K562 (cell line): ENCODE measurements at places on chromosomes 16 and 17.
A peak's percentile ranks its signal among the peaks of the same experiment; 100 is the strongest.

DNA sequence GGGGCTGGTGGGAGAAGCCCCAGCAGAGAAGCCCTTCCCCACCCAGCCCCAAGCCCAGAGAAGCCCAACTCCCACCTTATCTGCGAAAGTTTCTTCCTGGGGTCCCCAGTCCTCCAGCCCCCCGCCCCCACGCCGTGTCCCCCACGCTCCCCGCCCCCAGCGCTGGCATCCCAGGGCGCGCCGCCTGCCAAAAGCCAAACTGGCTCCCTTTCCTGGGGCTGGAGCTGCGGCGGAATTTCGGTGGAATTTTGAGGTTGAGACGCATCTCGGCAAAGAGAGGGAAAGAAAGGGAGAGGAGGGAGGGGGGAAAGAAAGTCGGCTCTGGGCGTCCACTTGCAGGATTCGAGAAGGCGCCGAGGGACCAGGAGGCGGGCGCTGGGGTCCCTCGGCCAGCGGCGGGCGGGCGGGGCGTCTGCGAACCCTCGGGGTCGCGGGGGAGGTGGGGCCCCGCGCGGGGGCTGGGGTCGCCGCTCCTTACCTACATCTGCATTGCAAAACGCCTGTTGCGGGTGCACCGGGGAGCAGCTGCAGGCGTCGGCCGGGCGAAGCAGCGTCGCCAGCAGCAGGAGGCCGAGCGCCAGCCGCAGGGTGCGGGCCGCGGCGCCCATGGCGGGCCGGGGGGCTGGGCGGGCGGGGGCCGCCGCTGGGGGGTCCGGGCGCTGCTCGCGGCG is 571 bp downstream of the TIMP2 start:
- no peak for DNase-seq

GRCh38 chr17:62093188-62094155 is 28.4 kb upstream of the MED13 start:
- no peak for DNase-seq

DNA sequence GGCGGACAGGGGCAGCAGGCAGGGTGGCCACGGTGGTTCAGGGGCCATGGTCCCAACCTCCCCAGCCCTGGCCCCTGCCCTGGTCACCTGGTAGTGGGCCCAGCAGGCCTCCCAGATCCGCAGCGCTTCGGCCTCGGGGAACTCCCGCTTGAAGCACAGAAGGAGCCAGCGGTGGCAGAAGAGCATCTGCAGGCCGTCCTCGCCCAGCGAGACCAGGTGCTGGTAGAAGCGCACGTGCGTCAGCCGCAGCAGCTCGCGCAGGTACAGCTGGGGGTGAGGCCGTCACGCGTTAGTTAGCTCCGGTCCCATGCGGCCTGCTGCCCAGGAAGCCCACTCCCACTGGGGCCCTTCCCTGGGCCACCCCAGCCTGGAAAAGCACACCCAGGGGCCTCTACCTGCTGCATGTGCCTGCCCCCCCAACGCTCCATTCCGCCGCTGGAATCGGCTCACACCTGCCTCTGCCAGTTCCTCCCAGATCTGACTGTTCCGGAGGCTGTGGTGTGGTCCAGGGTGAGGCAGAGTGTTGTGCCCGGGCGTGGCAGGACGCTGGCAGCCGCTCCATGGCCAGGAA is 90.8 kb downstream of the TBC1D16 start:
- DNase-seq = no peak

DNA sequence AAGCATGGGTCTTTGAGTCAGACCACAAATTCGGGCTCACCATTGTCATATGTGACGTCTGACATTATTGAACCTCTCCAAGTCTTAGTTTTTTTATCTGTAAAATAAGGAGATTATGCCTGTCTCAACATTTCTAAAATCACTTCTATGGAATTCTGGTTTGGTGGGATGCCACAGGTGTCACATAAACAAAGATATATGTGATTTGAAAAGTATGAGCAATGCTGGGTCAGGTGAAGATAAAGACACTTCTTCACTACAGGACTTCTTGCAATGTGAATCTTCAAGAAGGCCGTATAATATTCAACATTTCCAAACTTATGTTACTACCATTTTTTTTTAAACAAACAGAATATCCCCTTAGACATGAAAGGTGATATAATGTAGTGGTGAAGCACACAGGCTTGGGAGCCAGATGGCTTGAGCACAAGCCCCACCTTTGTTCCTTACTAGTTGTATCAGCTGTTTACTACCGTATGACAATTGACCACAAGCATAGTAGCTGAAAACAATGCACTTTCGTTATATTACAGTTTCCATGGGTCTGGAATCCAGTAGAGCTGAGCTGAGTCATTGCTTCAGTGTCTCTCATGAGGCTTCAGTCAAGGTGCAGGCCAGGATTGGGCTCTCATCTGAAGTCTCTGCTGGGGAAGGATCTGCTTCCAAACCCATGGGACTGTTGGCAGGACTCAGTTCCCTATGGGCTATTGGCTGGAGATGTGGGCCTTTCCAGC is 87.7 kb downstream of the UTP18 start:
- DNase-seq = no peak

- peak; percentile 45 for DNase-seq
Observed at GRCh38 chr16:57422026-57422944, 17.7 kb downstream of the CCL17 start.

- DNase-seq = no peak
Observed at GRCh38 chr17:45824475-45824874, 20.2 kb upstream of the SPPL2C start.

- DNase-seq = no peak
Observed at GRCh38 chr17:73365301-73365874, 53.6 kb upstream of the CDC42EP4 start.

- no peak for DNase-seq
Observed at GRCh38 chr16:80082906-80083305, 457.9 kb upstream of the DYNLRB2 start.

- no peak for DNase-seq
Observed at GRCh38 chr17:83057397-83057761, 22.0 kb upstream of the METRNL start.

GRCh38 chr17:57548421-57549410 is 196.4 kb downstream of the CCDC182 start:
- DNase-seq = peak; percentile 16

DNA sequence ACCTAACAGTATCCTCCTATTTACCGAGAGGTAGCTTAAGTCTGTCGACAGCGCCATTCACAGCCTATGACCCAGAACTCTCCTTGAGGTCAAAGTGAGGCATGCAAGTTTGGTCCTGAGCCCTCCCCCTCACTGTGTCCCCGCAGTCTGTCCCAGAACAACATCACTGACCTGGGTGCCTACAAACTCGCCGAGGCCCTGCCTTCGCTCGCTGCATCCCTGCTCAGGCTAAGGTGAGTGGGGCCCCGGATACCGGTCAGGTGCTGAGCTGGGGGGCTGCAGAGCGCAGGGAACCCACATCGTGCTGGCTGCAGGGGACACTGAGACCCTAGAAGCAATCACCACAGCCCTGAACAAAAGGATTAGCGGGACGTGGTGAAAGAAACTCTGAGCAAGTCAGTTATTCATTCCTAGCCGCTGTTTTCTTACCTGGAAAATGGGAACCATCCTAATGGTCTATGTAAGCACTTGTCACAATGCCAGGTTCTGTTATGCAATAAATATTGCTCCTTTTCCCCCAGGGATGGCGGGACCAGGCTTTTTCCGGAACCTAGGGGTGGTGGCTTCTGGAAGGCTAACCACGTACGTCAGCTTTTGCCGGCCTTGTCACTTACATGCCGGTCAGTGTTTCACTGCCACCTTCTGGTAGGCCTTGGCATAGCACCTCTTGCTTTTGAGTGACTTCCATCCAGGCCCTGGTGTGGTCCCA is 23.8 kb downstream of the DEXI start:
- peak; percentile 81 for DNase-seq

- DNase-seq = no peak
Observed at GRCh38 chr16:81280393-81280792, 34.4 kb upstream of the GAN start.

- DNase-seq = peak; percentile 62
Observed at GRCh38 chr17:8226536-8227237, 16.3 kb upstream of the AURKB start.

DNA sequence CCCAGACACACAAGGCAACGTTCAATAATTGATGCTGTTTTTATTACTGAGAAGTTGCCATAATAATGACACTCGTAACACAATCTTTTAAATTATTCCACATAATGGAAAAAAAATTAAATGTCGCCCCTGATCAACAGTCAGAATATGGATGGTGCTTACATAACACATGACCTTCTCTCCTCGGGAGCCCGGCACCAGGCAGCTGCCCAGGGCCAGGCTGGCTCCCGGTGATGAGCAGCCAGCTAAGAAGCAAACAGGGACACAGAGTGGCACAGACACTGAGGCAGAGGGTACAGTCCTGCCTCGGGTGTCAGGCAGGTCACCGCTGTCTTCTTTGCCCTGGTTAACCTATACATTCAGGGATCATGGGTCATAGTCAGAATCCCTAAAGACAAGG is 137.9 kb downstream of the SLC39A11 start:
- DNase-seq = no peak

GRCh38 chr17:76405967-76406647 is 21.7 kb downstream of the SPHK1 start:
- peak; percentile 93 for DNase-seq

GRCh38 chr16:47774661-47775060 is 313.5 kb downstream of the PHKB start:
- no peak for DNase-seq

GRCh38 chr17:79036596-79036995 is 12.6 kb downstream of the C1QTNF1 start:
- DNase-seq = no peak

- DNase-seq = no peak
Observed at GRCh38 chr17:60353773-60354172, 38.2 kb downstream of the USP32 start.

- DNase-seq = no peak
Observed at GRCh38 chr17:63099425-63099824, 133.4 kb downstream of the TANC2 start.

DNA sequence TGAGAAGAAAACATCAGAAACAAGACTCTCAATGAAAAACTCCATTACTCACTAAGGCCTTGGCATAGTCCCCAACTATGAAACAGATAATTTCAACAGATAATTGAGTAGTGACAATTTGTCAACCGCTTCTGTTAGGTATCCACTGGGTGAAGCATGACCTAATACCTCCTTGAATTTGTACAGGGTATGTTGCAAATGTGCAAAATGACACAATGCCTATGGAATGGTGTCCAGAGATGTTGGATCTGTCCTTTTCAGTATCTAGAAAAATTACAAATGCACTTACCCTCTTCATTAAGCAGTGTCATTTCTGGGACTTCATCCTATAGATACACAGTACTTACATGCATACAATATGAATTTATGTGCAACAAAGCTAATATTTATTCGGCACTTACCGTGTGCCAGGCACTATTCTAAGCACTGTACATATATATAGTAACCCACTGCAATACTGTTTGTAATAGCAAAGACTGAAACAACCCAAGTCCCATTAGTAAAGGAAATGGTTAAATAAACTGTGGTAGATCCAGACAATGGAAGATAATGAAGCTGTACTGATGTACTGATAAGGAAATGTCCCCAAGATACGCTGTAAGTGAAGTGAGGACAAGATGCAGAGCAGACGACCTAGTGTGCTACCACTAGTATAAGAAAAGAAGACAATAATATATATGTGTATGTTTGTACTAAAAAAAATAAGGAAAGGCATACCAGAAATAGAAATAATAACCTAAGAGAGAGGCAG is 21.4 kb upstream of the SLC6A4 start:
- no peak for DNase-seq

DNA sequence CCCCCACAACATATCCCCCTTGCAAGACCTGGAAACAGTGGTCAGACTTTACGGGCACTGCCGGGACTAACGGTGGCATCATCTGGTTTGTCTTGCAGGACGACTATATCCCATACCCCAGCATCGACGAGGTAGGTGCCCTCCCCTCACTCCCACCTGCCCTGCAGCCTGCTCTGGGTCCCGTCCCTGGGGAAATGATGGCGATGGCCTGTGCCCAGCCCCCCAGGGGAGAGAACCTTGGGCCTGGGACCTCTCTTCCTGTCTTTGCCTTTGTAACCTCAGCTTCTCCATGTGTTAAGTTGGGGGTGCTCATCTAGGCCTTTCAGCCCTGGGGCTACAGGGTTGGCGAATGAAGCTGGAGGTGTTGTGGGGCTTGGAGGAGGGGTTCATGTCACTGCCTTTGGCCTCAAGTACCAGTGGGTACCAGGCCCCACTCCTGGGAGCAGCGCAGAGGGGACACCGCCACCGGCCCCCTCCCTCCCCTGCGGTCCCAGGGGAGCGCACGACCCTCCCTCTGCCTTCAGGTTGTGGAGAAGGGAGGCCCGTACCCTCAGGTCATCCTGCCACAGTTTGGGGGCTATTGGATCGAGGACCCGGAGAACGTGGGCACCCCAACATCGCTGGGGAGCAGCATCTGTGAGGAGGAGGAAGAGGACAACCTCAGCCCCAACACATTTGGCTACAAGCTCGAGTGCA is 99.9 kb downstream of the OR1D5 start:
- DNase-seq = no peak

DNA sequence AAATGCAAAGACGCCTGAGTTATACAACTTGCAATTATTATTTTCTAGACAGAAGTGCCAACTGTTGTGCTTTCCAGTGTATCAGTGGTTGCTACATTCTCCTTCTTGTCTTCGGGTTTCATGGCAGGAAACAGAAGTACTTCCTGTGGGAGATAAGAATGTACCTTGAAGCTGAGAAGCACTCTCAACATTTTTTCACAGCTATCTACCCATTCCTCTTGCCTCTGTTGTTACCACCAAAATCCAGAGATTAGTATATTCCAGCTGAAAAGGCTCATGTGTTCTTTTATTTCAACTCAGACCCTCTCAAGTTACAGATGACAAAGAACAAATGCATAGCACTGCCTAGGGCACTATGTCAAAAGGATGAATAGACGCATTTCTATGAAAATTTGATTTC is 4.8 kb upstream of the ADAT1 start:
- no peak for DNase-seq

DNA sequence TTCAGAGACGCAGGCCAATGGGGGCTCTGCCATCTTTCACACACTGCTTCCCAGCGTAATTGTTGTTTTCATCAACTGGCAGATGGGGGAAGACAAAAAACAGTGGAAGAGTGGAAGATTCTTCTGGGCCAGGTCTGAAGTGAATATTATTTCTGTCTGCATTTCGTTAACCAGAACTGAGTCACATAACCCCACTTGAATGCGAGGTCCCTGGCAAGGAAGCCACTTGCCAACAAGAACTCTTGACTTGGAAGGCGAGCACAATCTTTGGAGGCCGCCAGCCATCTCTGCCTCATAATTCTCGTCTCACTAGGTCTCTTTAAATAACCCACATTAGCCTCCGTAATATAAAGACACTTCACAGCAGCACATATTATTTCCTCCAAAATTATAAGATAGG is 75.4 kb downstream of the CYB561 start:
- DNase-seq = no peak

GRCh38 chr17:73822371-73822770 is 178.1 kb upstream of the SDK2 start:
- DNase-seq = no peak
